ENCODE measurements at places on chromosomes 7 and 10. TPM values are rescaled to one million over a fixed set of nuclear protein-coding genes. Genes with fewer than 3 reads are reported as not detected.

GRCh38 chr7:15889507-15889906 is 203.0 kb upstream of the MEOX2 start:
- peak; percentile 32 for DNase-seq

GRCh38 chr7:6709808-6710207 is 3.1 kb upstream of the ZNF12 start:
- no peak for DNase-seq

DNA sequence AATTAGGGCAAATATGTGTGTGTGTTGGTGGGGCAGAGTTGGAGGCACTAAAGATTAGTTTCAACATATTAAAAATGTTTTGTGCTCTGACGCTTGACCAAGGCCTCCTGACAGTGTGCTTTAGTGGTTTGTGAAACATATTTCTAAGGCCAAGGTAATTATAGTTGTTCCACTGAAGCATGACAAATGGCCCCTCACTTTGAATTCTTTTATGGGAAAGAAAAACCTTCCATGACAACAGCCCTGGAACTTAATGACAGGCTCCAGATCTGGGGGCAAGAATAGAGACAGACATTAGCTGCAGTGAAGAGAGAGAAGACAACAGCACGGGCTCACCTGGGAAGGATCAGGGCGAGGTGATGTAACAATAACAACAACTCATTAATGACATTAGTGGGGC is 155.8 kb downstream of the CHN2 start:
- DNase-seq = no peak

MYL10 gene
- total RNA-seq = not detected

- DNase-seq = peak; percentile 37
Measured at GRCh38 chr7:108001764-108002725, 916 bp downstream of the LAMB1 start.

BTBD16 gene
- total RNA-seq = not detected

- no peak for DNase-seq
Measured at GRCh38 chr10:16789261-16789660, 28.0 kb downstream of the RSU1 start.

DNA sequence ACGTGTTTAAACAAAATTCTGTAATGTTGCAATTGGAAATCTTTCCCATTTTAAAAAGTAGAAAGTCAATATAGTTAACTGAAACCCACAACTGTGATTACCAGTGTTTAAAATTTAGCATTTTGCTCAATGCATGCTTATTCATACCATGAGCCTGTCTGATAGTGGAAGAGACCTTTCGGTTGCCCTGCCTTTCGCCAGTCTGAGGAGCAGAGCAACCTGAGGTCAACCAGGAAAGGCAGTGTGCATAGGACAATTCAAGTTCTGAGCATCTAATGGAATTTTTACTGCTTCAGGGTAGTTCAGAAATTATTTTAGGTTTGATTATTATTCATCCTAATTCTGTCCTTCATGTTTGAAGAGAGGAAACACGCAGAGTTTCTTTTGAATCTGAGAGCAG is 100.8 kb downstream of the CUBN start:
- DNase-seq = peak; percentile 32

- peak; percentile 62 for DNase-seq
Measured at GRCh38 chr7:130982160-130982638, 248.2 kb upstream of the KLF14 start.

DNA sequence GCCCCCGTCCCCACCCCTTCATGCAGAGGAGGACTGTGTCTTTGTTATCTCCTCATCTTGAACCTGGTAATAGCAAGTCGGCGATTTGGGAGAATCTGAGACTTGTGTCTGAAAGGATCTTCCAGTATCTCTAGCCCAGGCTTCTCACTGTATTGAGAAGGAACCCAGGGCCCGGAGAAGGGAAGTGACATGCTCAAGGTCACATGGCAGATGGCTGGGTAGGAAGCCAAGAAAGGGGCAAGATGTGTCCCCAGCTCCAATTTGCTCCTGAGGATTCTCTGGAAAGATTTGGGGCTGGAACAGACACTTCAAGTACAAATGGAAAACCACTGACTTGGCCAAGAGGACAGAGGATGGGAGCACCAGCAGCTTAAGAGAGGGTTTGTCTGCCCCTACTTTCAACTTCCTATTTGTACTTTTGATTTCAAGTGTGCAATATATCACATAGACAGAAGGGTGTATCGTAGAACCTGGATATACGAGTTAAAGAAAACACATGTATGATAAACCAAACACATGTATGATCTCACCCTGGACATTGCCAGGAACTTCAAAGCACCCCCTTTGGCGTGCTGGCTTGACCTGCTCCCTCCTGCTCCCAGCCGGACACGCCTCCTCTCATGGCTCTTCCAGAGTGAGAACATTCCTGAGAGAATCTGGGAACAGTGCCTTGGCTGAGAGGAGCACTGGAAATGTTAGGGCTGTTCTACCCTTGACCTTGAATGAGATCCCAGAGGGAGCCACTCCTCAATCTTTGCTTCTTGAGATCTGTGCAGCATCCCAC is 79.7 kb downstream of the CDH23 start:
- no peak for DNase-seq

RPP38 gene
- total RNA-seq = 6.5 TPM

- no peak for DNase-seq
Measured at GRCh38 chr7:24743471-24743870, 13.8 kb downstream of the GSDME start.

GRCh38 chr7:102450242-102450641 is 14.4 kb downstream of the ALKBH4 start:
- no peak for DNase-seq

- DNase-seq = peak; percentile 82
Measured at GRCh38 chr7:140696680-140697446, at the start of gene NDUFB2. Gene NDUFB2 (plus strand): TSS chr7:140696708. CDS start chr7:140696745, 37 bp downstream.

GRCh38 chr7:94848531-94848930 is 58.9 kb upstream of the PPP1R9A start:
- no peak for DNase-seq

- no peak for DNase-seq
Measured at GRCh38 chr10:30873411-30873810, 158.3 kb downstream of the ZNF438 start.

All from dermis microvascular lymphatic vessel endothelial cell (primary cell).